CD4-positive, alpha-beta T cell (primary cell): ENCODE measurements at places on chromosomes 13 and 19. TPM values are rescaled to one million over a fixed set of nuclear protein-coding genes. Genes with fewer than 3 reads are reported as not detected.

DNA sequence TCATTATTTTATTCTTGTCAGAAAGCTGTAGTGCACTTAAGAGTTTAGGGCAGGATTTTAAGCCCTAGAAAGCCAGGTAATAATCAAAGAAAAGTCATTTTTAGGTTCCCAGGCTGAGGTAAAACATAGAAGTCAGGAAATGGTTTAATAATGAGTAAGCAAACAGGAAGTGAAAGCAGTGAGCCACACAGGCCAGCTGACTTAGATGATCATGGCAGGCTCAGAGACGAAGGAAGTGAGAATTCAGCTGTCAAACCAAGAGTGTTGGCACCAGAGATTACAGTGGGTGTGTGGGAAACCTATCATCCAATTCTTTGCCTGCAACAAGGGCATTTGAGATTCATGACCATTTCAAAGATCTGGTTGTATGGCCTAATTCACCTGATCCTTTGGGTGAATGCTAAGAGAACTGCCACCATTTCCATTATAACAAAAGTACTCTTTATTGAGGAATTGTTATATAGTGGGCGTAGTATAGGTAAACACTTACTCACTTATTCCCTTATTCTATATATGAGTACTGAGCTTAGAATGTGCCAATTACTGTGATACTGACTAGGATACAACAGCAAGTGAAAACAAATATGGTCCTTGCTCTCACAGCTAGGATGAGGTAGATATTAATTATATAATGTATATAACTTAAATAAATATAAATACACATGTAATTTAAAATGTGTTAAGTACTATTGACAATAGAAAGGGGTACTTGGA lies 103.7 kb upstream of the EDNRB start:
- DNase-seq = peak; percentile 68
- no peak overlapping the region for H3K27ac ChIP-seq
- H3K4me3 ChIP-seq = no peak overlapping the region
- peaks cover 3% of the 10 kb centered on the region for H3K4me1 ChIP-seq
- no peaks in the 10 kb centered on the region for H3K36me3 ChIP-seq

Gene IL17D
- total RNA-seq = not detected

GRCh38 chr13:40158757-40159156 lies 503.3 kb downstream of the COG6 start:
- no peaks in the 10 kb centered on the region for H3K36me3 ChIP-seq
- peaks cover 5% of the 10 kb centered on the region for H3K4me1 ChIP-seq
- no peak for DNase-seq
- no peaks in the 10 kb centered on the region for H3K27me3 ChIP-seq
- H3K4me3 ChIP-seq = no peak overlapping the region

DNA sequence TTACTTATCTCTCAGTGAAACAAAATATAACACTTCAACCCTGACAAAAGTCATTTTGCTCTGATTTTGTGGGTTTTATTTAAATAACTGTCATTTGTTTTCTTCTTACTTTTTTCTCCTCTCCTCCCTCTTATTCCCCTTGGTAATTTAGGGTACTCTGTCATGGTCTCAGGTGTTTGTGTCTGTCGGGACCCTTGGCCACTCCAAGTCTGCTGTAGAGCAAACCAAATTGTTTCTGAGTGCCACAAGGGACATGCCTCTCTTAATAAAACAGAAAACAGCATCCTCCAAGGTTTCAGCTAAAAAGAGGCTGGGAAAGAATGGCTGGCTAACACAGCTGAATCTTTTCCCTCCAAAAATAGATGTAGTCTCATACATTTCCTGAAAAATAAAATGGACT lies 573.1 kb upstream of the KLF12 start:
- H3K4me1 ChIP-seq = no peaks in the 10 kb centered on the region
- no peak for DNase-seq
- no peak overlapping the region for H3K27ac ChIP-seq

DNA sequence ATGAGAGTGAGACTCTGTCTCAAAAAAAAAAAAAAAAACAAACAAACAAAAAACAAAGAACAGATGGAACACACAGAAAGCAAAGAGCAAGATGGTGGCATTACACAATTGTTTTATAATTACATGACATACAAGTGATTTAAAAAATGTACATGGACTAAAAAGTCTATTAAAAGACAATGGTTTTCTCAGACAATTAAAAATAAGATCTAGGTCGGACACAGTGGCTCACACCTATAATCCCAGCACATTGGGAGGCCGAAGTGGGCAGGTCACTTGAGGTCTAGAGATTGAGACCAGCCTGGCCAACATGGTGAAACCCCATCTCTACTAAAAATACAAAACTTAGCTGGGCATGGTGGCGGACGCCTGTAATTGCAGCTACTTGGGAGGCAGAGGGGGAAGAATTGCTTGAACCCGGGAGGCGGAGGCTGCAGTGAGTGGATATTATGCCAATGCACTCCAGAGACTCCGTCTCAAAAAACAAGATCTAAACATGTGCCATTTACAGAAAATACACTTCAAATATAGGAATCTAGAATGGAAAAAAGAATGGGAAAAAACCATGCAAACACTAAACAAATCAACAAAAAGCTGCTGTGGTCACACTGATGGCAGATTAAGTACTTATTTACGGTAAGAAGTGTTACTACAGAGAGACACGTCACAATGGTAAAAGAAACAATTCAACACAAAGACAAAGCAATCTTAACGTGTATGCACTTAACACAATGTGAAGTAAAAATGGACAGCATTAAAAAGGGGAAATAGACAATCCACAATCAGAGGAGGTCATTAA lies 26.7 kb downstream of the MIER2 start:
- no peaks in the 10 kb centered on the region for H3K27me3 ChIP-seq
- H3K4me1 ChIP-seq = no peaks in the 10 kb centered on the region
- H3K27ac ChIP-seq = no peak overlapping the region
- H3K36me3 ChIP-seq = peaks cover 39% of the 10 kb centered on the region
- no peak for DNase-seq

DNA sequence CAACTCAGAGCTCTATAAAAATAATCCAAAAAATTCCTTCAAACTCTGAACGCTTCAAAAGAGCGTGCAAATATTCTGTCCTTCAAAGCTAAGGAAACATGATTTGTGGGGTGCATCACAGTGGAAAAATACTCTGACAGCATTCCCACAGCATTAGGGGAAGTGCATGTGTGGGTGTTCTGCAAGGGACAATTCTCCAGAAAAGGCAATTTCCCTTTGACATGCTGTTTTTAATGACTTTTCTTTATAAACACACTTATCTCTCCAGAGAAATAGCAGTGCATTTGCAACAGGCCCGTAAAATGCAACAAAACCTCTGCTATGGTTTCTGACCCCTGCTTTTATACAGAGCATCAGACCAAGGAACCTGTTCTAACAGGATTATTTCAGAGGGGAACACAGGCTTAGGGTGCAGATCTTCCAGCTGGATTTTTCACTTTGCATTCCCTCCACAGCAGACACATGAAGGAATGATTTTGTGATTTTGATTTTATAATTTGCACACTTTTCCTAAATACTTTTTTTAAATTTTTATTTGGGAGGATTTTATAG lies 42.6 kb downstream of the KL start:
- H3K27me3 ChIP-seq = no peaks in the 10 kb centered on the region
- H3K27ac ChIP-seq = no peak overlapping the region
- no peaks in the 10 kb centered on the region for H3K4me1 ChIP-seq
- no peak for DNase-seq
- H3K4me3 ChIP-seq = no peak overlapping the region

GRCh38 chr13:61546413-61546812 lies 130.8 kb upstream of the PCDH20 start:
- H3K27me3 ChIP-seq = no peaks in the 10 kb centered on the region
- no peak for DNase-seq
- no peaks in the 10 kb centered on the region for H3K36me3 ChIP-seq
- H3K27ac ChIP-seq = no peak overlapping the region
- no peak overlapping the region for H3K4me3 ChIP-seq

DNA sequence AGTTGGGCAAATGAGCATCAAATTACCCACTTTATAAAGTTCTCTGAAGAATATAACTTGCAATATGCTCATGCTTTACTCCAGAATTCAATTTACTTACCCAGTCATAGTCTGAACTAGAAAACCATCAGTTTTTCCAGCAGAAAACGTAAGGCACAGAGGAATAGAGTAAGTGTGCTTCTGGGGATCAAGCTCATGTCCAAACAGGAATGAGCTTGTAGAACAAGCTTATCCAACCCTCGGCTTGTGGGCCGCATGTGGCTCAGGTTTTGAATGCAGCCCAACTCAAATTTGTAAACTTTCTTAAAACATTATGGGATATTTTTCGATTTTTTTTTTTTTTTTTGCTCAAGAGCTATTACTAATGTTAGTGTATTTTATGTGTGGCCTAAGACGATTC lies 308.5 kb upstream of the KLF12 start:
- DNase-seq = no peak
- no peaks in the 10 kb centered on the region for H3K27me3 ChIP-seq
- H3K36me3 ChIP-seq = no peaks in the 10 kb centered on the region
- no peaks in the 10 kb centered on the region for H3K4me1 ChIP-seq

- H3K4me3 ChIP-seq = no peak overlapping the region
- H3K36me3 ChIP-seq = no peaks in the 10 kb centered on the region
- H3K4me1 ChIP-seq = peaks cover 2% of the 10 kb centered on the region
- DNase-seq = no peak
Observed at GRCh38 chr19:4609878-4610511, 29.3 kb upstream of the TNFAIP8L1 start.

- peaks cover 32% of the 10 kb centered on the region for H3K4me1 ChIP-seq
- H3K27me3 ChIP-seq = no peaks in the 10 kb centered on the region
- no peaks in the 10 kb centered on the region for H3K36me3 ChIP-seq
- H3K27ac ChIP-seq = no peak overlapping the region
- DNase-seq = no peak
Observed at GRCh38 chr13:113489549-113490495, 689 bp downstream of the DCUN1D2 start.

DNA sequence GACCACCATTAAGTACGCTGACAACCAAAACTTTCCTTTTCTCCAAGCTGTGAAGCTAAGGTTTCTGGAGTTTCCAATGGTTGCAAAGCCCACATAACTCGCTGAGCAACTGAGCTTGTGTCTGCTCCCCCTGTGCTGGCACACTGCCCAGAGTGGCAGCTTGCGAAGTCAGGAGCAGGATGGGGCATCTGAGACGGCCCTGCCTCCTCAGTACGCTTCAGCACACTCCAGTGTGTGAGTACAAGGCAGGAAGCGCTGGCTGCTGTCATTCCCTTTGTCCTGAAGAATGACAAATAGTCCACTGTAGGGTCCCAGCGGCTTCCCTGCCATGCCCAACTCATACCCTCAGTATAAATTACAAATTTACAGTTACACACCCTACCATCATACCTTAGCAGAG lies 51.5 kb downstream of the SKA3 start:
- H3K4me3 ChIP-seq = no peak overlapping the region
- H3K27me3 ChIP-seq = no peaks in the 10 kb centered on the region
- no peaks in the 10 kb centered on the region for H3K36me3 ChIP-seq
- DNase-seq = no peak
- no peak overlapping the region for H3K27ac ChIP-seq

- H3K36me3 ChIP-seq = no peaks in the 10 kb centered on the region
- DNase-seq = no peak
- no peaks in the 10 kb centered on the region for H3K4me1 ChIP-seq
- no peak overlapping the region for H3K27ac ChIP-seq
- H3K27me3 ChIP-seq = no peaks in the 10 kb centered on the region
Observed at GRCh38 chr13:34300559-34300958, 482.6 kb downstream of the RFC3 start.

Gene TMEM150B
- total RNA-seq = not detected

DNA sequence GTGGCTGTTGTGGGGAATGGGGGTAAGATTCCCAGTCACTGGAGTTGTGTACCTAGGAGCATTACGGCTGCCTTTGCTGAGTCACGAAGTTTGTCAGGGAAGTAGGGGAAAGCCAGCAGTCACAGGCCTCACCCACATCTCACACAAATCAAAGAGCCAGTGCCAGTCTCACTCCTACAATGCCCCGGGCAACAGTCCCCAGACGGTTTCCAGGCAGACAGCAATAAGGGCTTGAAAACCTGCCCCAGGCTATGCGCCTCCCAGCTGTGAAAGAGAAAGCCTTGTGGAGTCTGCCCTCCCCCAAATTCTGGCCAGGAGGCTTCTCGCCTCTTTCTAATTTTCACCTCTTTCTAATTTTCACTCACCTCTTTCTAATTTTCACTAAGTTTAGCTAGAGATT lies 142.3 kb upstream of the EDNRB start:
- no peaks in the 10 kb centered on the region for H3K36me3 ChIP-seq
- DNase-seq = no peak
- no peak overlapping the region for H3K27ac ChIP-seq
- no peaks in the 10 kb centered on the region for H3K27me3 ChIP-seq
- no peak overlapping the region for H3K4me3 ChIP-seq

- H3K27me3 ChIP-seq = no peaks in the 10 kb centered on the region
- no peaks in the 10 kb centered on the region for H3K36me3 ChIP-seq
- H3K27ac ChIP-seq = no peak overlapping the region
- H3K4me3 ChIP-seq = no peak overlapping the region
- no peak for DNase-seq
- no peaks in the 10 kb centered on the region for H3K4me1 ChIP-seq
Observed at GRCh38 chr13:81247711-81248110, 906.8 kb upstream of the SPRY2 start.

GRCh38 chr13:30341815-30342570 lies 34.6 kb upstream of the KATNAL1 start:
- H3K27me3 ChIP-seq = no peaks in the 10 kb centered on the region
- H3K36me3 ChIP-seq = peaks cover 11% of the 10 kb centered on the region
- no peak overlapping the region for H3K4me3 ChIP-seq
- no peak for DNase-seq

Gene ZNF93
- total RNA-seq = 5.4 TPM

DNA sequence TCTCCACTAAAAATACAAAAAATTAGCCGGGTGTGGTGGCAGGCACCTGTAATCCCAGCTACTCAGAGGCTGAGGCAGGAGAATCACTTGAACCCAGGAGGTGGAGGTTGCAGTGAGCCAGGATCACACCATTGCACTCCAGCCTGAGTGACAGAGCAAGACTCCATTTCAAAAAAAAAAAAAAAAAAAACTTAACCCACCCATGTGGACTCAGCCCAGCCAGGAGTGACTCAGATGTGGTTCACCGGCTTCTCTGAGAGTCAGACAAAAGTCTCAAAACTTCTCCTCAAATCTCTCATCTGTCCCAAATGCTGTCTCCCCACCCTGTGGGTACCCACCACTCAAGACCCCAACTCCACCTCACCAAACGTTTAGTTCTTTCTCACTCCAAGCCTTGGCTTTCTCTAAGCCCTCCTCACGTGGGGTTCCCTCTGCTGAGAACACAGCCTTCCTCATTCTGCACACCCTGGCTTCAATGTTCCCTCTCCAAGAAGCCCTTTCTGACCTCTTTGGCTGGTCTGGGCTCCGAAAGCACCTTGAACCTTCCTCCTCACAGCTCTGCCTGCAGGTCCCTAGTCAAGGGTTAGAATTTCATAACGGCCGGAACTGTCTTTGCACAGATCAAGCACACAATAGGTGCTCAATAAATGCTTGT lies 11.1 kb upstream of the RAB3A start:
- no peaks in the 10 kb centered on the region for H3K36me3 ChIP-seq
- DNase-seq = no peak
- H3K4me1 ChIP-seq = no peaks in the 10 kb centered on the region
- no peak overlapping the region for H3K27ac ChIP-seq
- peaks cover 3% of the 10 kb centered on the region for H3K27me3 ChIP-seq

Gene ETFB
- total RNA-seq = 29.7 TPM
